ENCODE measurements at places on chromosomes 3 and 15. TPM values are rescaled to one million over a fixed set of nuclear protein-coding genes. Genes with fewer than 3 reads are reported as not detected.

- H3K4me3 ChIP-seq: peak overlapping the region; percentile 30
- H3K27me3 ChIP-seq: no peaks in the 10 kb centered on the region
- H3K27ac ChIP-seq: peak overlapping the region; percentile 65
- H3K36me3 ChIP-seq: peaks cover 52% of the 10 kb centered on the region
- DNase-seq: no peak
- peaks cover 7% of the 10 kb centered on the region for H3K4me1 ChIP-seq
Measured at GRCh38 chr3:183268366-183268765, 15.3 kb downstream of the B3GNT5 start.

DNA sequence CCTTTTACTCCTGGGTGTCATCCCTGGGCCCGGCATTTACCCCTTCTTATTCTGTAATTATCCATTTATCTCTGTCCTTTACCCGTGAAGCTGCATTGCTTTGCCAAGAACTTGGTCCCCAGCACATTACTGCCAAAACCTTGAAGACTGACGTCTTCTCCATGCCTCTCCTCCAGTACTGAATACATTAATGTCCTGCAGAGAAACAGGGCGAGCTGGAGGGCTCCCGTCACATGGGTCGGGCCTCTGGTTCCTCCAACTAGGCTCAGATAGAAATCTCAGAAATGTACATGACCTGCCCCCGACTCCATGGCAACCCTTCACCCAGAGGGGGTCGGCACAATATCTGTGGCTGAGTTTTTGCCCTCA is 445 bp downstream of the EFCAB12 start:
- H3K27me3 ChIP-seq: peaks cover 8% of the 10 kb centered on the region
- H3K4me1 ChIP-seq: peaks cover 24% of the 10 kb centered on the region
- H3K36me3 ChIP-seq: peaks cover 30% of the 10 kb centered on the region
- no peak for DNase-seq
- peak overlapping the region; percentile 62 for H3K4me3 ChIP-seq
- no peak overlapping the region for H3K27ac ChIP-seq

The GPR87 gene
- total RNA-seq: 1.2 TPM

DNA sequence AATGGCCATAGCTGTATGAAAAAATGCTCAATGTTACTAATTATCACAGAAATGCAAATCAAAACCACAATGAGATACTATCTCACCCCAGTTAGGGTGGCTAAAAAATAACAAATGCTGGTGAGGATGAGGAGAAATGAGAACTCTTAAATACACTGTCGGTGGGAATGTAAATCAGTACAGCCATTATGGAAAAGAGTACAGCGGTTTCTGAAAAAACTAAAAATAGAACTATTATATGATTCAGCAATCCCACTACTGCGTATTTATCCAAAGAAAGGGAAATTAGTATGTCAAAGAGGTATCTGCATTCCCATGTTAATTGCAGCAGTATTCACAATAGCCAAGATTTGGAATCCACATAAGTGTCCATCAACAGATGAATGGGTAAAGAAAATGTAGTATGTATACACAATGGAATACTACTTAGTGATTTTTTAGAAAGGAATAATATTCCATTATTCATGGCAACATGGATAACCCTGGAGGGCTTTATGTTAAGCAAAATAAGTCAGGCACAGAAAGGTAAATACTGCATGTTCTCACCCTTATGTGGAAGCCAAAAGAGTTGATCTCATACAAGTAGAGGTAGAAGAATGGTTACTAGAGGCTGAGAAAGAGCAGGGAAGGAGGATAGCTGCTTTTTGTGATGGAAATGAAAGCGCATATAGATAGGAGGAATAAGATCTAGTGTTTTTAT is 35.0 kb downstream of the SERP1 start:
- H3K4me1 ChIP-seq: peaks cover 4% of the 10 kb centered on the region
- no peak overlapping the region for H3K27ac ChIP-seq
- H3K36me3 ChIP-seq: no peaks in the 10 kb centered on the region
- H3K4me3 ChIP-seq: no peak overlapping the region

GRCh38 chr15:77059786-77060361 is 11.0 kb downstream of the TSPAN3 start:
- H3K36me3 ChIP-seq: no peaks in the 10 kb centered on the region
- no peak for DNase-seq
- no peaks in the 10 kb centered on the region for H3K27me3 ChIP-seq
- no peak overlapping the region for H3K27ac ChIP-seq
- peaks cover 26% of the 10 kb centered on the region for H3K4me1 ChIP-seq
- H3K4me3 ChIP-seq: no peak overlapping the region

The TIMP4 gene
- total RNA-seq: 0.92 TPM

GRCh38 chr15:68352401-68353062 is 75.0 kb downstream of the FEM1B start:
- DNase-seq: peak; percentile 29
- peak overlapping the region; percentile 83 for H3K27ac ChIP-seq
- peaks cover 35% of the 10 kb centered on the region for H3K36me3 ChIP-seq

The GOLGA8T gene
- total RNA-seq: not detected

The WNT5A gene
- total RNA-seq: 0.05 TPM

DNA sequence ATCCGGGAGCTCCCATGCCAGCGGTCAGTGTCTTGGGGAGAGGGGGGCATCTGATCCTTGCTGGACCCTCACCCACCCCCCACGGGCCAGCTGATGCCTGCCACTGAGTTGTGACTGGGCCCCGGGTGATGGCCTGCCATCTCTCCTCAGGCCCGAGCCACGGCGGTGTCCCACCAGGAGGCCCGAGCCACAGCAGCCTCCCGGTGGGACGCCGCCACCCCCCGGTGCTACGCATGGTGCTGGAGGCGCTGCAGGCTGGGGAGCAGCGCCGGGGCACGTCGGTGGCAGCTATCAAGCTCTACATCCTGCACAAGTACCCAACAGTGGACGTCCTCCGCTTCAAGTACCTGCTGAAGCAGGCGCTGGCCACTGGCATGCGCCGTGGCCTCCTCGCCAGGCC is 4.3 kb downstream of the H1-8 start:
- H3K27me3 ChIP-seq: peaks cover 4% of the 10 kb centered on the region
- H3K36me3 ChIP-seq: no peaks in the 10 kb centered on the region
- no peak overlapping the region for H3K27ac ChIP-seq

All from activated T-helper 2 cell treated with anti-CD3 and anti-CD28 coated beads, Interferon-gamma antibody, Interleukin-2, Interleukin-4, amounts not matched to agents 10 μg/mL and 5 μg/mL and 100 μg/mL, durations not matched to agents 14 hours and 24 hours and 36 hours (primary cell).